ENCODE measurements at places on chromosomes 11 and 22.

- DNase-seq = no peak
These were observed 36.8 kb upstream of the ADORA2A start for GRCh38 chr22:24390576-24390975.

DNA sequence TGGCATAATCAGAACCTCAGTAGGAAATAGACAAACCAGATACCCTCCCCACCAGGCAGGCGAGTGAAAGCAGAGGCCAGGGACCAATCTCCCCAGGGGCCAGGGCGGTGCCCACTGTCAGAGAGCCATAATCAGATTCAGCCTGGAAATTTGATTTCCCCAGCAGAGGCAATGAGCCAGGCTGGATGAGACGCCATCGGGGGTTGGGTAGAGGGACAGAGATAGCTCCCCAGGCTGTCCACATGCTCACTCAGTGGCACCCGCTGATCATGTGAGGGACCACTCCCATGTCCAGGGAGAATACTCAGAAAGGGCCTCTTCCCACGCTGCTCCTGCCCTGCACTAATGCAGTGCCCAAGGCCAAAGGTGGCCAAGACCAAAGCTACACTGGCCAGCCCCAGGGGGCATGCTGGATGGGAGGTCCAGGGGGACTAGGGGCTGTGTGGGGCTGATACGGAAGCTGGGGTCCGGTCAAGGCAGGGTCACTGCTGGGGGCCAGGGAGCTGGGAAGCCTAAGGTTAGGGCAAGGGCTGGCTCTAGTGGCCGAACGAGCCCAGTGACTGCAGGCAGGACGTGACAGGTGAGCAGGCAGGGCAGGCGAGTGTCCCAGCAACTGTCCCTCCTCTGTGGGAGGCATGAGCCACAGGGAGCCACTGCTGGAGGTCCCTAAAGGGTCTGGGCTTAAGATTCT, 19.8 kb downstream of the ARVCF start:
- DNase-seq = no peak

- DNase-seq = peak; percentile 74
These were observed 907.1 kb downstream of the DLG2 start for GRCh38 chr11:84719935-84720577.

DNA sequence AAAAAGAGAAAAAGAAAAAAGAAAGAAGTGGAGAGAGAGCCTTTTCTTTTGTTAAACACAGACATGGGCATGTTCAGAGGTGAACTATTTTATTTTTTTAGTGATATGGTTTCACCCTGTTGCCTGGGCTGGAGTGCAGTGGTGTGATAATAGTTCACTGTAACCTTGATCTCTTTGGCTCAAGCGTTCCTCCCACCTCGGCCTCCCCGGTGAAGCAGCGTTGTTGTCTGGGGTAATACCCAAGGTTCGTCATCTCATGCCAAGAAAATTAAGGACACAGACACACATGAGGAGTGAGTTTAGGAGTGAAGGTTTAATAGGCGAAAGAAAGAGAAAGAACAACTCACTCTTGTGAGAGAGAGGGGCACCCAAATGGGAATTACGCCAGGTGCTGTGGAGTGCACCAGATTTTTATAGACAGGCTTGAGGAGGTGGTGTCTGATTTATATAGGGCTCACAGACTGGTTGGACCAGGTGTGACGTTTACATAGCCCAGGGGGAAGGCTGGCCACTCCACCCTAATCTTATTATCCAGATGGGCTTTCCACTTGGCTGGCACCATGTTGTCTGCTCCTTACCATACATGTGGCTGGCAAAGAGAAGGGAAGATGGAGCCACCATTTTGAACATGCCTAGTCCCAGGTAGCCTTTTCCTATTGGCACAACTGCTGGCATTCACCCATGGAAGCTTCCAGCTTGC, 42.3 kb downstream of the GRAMD1B start:
- DNase-seq = no peak

GRCh38 chr11:103544874-103545273, 435.6 kb downstream of the DYNC2H1 start:
- no peak for DNase-seq

DNA sequence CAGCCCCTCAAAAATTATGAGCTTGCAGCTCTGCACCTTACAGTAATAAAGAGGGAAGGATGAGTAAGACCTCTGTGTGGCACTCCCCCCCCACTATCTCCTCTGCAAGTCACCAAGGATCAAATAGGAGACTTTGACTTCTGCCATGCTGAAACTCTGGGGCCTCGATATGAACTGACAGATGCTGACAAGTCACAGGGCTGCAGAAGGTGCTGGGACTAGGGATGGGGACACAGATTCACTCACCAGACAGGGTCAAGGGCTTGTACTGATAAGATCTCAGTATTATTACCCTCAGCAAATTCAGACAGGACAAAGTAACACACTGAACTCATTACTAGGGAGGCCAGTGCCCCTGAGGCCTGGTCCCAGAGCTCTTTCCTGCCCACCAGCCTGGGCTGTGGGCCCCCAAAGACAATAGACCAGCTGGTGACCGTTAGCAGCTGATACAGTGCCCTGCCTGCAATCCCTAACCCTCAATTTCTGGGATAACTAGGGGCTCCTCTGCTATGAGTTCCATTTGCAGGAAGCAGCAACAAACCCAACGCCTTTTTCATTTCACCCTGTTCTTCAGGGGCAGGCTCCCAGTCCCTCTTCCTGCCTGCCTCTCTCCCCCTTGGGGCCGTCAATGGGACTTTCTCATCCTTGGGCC, 20.1 kb downstream of the TMPRSS13 start:
- DNase-seq = no peak

DNA sequence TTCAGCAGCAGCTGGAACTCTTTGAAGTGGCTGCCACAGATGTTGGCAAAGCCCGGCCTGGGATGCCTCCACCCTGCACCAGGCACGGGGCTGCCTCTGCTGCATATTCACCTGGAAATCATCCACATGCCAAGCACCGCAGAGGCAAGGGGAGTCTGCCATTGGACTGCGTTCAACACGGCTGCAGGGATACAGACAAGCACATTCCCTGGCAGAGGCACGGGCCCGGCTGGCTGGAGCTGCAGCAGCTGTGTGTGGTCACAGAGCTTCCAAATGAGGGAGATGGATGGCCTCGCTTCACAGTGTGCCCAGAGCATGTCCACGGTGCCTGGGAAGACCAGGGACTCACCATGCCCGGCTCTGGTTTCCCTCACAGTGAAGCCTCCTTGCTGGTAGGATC, 1378.9 kb downstream of the TBC1D22A start:
- no peak for DNase-seq

DNA sequence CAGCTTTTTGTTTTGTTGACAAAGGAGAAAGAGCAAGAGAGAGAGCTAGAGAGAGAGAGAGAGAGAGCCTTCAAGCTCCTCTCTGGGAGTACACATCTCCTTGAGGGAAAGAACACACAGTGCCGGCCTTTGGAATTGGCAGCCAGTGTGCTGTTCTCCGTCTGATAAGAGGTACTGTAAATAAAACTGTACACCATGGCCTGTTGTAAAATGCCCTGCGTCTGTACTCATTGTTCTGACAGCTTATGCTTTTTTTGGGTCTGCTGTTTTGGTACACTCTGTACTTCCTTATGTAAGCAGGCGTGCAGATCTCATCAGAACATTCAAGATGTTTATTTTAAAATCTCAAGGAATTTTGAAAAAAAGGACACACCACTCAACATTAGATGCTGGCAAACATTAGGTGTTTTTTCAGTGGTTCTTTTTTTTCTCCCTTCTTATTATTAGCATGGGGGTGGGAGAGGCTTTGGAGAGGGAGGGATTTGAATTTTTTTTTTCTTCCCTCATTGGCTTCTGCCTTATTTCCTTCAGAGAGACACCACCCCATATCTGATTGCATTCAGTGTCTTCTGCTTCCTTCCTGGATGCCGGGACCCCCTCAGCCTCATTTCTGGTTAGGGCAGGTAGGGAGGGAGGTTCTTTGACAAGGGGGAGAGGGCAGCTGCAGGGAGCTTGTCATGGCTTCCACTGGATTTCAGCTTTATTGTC, 116.8 kb upstream of the NNMT start:
- DNase-seq = no peak

- DNase-seq = no peak
These were observed 6.7 kb downstream of the SLC15A3 start for GRCh38 chr11:60945295-60945667.

DNA sequence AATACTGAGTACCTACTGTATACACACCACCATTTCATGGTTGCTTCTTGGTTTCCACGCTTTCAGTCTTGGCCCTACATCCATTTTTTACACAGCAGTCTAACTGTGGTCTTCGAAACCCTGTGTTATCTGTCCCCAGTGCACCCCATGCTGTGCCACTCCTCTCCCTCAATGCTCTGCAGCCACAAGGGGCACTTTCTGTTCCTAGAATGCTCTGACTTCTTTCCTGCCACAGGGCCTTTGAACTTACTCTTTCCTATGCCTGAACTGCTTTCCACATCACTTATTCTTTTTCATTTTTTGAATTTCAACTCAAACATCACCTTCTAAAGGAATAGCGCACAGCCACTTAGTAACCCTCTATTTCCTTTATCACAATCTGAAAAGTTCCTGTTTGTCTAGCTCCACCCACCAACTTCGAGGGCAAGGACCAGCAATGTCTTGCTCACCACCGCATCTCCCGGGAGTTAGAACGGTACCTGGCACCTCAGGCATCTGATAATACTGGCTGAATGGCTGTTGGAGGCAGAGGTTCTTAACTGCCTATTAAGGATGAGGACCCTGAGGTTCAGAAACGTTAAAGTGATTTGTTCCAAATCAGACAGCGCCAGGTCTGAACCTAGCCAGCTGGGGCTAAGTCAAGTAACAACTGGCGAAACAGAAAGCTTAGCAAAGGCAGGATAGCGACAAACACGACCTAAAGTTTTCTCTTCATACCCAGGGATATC, 568 bp downstream of the ALG8 start:
- no peak for DNase-seq

DNA sequence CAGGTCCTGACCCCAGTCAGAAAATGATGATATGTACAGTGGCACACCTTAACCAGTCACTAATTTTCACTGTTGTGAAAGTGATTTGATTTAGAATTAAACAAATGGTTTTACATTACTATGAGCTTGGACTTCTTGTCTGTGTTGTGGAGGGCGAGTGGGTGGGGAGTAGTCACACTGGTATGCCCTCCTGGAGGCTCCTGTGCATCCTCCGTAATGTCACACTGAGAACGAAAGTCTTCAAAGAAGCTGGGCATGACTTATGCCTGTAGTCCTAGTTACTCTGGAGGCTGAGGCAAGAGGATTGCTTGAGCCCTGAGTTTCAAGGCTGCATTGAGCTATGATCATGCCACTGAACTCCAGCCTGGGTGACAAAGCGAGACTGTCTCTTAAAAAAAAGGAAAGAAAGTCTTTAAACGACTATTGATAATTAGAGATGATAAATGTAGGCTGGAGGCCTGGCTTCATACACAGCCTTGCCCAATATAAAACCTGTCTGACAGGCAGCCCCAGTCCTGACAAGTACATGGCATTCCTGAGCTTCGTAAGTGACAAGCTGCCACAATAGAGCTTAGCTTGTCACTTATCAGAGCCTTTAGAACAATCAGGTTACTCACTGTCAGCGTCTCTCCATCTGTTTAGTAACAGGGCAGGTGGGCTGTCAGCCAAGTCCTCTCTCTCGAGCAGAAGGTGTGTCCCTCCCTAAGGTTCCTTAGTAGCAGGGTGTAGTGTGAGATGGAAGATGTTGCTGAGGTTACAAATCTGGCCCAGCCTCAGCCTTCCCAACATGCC, 5.0 kb upstream of the LIMK2 start:
- no peak for DNase-seq

DNA sequence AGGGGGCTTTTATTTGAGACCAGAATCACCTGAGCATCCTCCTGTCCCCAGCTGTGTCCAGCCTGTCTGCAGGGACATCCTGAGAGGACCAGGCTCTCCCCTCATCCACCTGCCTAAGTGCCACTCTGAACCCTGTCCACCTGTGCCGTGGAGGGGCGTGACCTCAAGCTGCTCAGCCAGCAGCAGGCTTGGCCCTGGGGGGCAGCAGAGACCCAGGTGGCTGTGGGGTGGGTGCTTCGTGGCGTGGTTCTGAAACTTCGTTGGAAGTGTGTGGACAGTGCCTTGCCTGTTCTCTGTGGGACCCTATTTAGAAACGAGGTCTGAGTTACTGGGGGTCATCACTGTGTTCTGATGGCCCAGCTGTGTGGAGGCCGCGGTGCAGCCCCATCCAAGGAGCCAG, 72.7 kb downstream of the LRP5 start:
- no peak for DNase-seq

DNA sequence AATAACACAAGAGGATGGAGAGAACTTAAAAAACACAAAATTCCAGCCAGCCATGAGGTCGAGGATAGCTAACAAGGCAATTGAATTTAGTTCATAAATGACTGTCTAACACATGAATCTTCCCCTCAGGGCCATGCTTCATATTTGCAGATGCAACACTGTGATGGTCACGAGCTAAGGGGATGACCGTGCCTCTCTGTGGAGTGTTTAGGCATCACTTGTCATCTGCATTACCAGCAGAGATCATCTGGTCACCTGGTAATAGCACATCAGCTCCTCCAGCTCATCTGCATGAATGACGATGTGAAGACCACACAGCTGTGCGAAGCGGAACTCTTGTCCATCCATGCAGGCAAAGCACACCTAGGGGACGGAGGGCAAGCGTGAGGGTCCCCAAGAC, 20.9 kb upstream of the SLC25A1 start:
- no peak for DNase-seq

DNA sequence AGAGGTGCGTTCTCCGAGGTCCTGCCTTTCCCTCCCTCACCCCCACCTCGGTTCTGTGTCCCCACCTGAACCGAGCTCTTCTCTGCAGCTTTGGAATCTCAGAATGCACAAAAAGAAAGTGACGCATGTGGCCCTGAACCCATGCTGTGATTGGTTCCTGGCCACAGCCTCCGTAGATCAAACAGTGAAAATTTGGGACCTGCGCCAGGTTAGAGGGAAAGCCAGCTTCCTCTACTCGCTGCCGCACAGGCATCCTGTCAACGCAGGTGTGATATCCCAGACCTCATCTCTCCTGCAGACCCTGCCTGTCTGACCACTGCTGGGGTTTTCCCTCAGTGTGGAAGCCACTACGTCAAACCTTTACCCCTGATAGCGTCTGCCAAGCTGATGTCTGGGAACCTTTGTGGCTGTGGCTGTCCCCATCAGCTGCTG, 13.9 kb downstream of the ACP2 start:
- DNase-seq = no peak

- peak; percentile 100 for DNase-seq
These were observed 7.9 kb upstream of the FADS3 start for GRCh38 chr11:61899146-61899841.

DNA sequence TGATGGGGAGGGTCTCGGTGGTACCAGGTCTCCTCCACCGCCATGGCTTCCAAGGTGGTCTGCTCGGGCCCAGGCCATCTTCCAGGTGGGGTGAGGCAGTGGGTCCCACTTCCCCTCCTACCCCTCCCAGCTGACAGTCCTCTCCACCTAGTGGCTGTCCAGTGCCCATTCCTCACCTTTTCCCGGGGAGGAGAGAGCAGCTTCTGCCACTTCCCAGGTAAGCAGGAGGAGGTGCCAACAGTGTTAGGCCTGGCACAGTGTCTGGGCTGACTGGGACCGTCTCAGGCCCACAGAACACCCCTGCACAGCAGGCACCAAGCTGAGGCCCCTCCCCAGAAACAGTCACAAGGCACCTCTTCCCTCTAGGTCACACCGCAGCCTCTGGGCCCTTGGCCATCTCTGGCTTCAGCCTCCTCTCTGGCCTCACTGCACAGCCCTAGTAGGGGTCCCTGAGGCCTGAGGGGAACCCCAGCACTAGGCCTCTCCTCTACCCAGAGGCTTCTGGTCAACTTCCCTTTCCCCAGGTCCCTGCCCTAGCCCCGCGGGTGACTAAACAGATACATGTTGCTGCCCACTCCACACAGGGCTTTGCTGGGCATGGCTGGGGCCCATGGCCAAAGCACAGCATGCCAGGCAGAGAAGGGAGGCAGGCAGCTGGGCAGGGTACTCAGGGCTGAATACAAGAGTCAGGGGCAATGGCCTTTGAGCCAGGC, 2.3 kb upstream of the ANKRD13D start:
- DNase-seq = no peak

- no peak for DNase-seq
These were observed 19.2 kb upstream of the CSF2RB start for GRCh38 chr22:36894266-36894665.

Data from H1 (cell line).